Activated naive CD4-positive, alpha-beta T cell treated with anti-CD3 and anti-CD28 coated beads, Interleukin-2, amount 50 U/mL, for 16 hours (primary cell): ENCODE measurements at places on chromosomes 5 and 9.

- no peak for DNase-seq
Observed at GRCh38 chr5:75021219-75021618, 31.1 kb downstream of the GCNT4 start.

GRCh38 chr9:105859428-105860091 lies 165.2 kb downstream of the TMEM38B start:
- no peak for DNase-seq

- DNase-seq, result no peak
Observed at GRCh38 chr5:143796125-143796524, 15.8 kb upstream of the HMHB1 start.

DNA sequence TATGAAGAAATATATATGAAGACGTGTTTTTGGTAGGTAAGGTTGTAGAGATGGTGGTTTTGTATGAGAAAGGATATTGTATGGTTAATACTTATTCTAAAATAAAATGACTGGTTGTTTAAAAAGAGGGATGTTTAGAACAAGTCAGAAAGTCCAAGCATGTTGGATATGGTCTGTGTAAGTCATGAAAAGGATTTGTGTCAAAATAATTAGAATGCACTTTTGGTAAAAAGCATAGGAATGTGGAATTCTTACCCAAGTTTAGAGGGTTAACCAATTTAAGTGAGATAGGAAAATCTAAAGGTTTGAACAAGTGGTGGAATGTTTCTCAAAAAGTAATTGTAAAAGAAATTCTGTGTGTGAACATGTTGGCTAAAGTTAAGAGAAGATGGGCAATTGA lies 1556.5 kb upstream of the C9orf72 start:
- no peak for DNase-seq

- DNase-seq, result no peak
Observed at GRCh38 chr9:136243631-136244030, 2.0 kb downstream of the QSOX2 start.

DNA sequence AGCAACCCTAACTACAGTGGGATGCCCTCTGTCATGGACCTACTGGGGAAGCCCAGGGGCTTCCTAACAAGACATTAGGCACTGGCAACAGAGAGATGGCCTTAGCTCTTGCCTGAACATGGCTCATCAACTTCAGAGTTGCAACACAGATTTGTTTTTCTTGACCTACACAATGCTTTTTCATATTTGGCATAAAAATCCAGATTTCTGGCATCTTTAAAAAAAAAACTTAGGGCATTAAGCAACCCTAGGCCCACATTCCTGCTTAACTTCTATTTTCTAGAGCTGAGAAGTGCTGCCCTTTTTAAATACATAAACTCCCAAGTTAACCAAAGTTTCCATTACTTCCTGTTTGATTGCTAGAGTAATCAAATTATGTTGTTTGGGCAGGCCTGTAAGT lies 8.0 kb downstream of the GRIA1 start:
- DNase-seq, result no peak

DNA sequence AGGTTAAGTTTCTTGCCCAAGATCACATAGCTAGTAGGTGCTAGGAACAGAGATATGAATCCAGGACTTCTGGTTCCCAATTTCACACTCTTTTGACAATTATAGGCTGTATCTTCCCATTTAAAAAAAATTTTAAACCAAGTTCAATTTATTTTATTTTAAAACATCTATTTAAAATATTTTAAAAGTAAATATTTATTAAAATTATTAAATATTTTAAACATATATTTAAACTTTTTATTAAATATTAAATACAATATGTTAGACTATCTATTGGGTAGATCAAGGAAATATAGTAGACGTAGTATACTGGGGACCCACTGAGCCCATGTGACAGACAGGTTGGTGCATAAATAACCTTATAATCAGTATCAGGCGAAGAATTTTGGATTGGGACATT lies 54.8 kb downstream of the GLRA1 start:
- DNase-seq, result no peak

- DNase-seq, result no peak
Observed at GRCh38 chr5:146718609-146719008, 159.9 kb downstream of the PPP2R2B start.

GRCh38 chr5:154110716-154111115 lies 71.9 kb downstream of the MFAP3 start:
- no peak for DNase-seq

- DNase-seq, result peak; percentile 59
Observed at GRCh38 chr9:2241836-2242741, 226.9 kb downstream of the SMARCA2 start.

DNA sequence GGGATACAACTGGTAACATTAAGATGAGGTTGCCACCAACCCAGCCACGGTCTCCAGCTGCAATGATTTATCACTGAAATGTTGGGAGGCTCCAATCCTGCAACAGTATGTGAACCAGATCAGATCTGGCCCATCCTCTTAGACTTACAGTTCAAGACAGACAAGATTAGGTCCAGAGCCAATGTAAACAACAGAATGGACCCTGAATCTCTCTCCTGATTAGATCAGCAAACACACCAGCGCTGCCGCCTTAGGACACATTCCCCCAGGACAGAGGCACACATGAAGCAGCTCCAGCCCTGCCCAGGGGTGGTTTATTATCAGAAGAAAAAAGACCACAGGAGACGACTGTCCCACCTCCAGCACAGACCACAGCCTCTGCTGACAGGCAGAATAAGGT lies 82.1 kb downstream of the SLIT3 start:
- DNase-seq, result no peak

- DNase-seq, result no peak
Observed at GRCh38 chr5:108615216-108615615, 132.5 kb upstream of the FER start.

DNA sequence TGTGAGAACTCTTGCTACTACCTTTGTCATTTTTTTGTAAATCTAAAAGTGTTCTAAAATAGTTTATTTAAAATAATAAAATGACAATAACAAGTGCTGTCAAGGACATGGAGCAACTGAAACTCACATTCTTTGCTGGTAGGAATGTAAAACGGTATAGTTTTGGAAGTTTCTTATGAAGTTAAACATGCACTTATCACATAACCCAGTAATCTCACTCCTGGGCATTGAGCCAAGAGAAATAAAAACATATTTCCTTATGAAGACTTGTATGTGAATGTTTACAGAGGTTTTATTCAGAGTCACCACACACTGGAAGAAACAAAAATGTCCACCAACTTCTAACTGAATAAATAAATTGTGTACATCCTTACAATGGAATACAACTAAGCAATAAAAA lies 46.0 kb upstream of the COL15A1 start:
- DNase-seq, result no peak

GRCh38 chr9:34446468-34446891 lies 11.9 kb downstream of the FAM219A start:
- DNase-seq, result no peak

DNA sequence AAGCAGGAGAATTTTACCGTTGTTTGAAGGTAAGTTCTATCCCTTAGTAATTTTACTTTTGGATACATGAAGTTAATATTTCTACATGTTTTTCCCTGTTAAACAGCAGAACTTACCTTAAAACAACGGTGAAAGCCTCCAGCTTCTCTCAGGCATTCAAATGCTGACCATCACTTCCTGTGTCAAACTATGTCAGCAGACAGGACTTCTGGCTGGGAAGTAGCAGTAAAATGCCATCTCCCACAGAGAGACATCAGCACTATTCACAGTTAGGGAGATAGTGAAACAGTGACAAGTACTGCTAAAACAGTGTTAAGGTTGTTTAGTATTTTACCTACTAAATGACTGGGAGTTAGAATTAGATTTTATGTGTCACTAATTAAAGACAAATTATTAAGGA lies 34.2 kb upstream of the GOLGA1 start:
- DNase-seq, result no peak

DNA sequence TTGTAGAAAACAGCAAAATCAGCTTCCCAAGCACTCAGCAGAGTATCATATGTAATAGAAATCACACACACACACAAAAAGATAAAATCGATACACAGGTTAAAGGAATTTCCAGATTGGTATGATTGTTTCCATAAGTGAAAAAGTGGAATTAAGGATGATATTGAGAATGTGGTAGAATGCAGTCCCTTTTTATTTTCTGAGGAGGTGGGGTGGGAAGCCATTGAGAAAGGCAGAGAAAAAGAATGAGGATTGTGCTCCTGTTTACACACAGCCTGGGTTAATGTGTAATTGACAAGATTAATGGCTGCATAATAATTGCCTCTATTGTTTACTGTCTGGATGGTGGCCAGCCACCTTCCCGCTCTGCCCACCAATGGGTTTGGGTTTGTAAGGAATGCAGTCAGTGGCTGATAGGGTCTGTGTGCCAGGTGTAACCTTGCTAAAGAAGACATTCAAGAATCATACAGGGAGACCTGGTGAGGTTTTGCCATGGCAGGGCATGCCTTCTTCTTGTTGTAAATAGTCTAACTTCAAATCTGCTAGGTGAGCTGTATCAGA lies 177.2 kb upstream of the MAP3K1 start:
- DNase-seq, result no peak

DNA sequence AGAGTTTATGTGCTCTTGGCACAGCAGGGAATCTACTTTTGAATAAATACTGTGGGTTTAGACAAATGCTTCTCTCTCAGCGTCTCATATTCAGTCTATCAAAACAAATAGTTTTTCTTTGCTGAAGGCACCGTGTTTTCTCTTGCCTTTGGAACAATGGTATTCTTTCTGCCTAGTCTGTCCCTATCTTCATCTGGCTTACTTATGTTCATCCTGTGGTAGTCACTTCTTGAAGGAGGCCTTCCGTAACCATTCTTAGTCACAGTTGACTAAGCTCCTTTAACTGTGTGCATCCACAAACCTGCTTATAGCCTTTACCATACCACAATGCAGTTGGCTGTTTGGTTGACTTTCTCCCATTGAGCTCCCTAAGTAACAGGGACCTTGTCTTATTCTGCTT lies 45.9 kb downstream of the LARP1 start:
- no peak for DNase-seq

DNA sequence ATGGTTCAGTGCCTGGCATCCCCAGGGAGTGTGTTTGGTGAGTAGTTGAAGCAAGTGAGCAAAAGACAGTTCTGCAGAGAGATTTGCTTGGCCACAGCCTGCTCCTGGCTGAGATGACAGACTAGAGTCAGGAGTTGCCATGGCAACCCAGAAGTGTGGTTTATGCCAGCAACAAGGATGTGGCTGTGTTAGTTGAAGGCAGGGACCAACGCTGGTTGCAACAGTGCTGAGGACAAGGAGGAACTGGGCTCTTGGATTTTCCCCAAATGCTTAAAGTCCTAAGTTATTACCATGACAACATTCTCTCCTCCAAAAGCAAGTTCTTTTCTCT lies 2.7 kb downstream of the NXNL2 start:
- DNase-seq, result no peak

GRCh38 chr9:111975709-111976108 lies 79.1 kb downstream of the UGCG start:
- peak; percentile 21 for DNase-seq

DNA sequence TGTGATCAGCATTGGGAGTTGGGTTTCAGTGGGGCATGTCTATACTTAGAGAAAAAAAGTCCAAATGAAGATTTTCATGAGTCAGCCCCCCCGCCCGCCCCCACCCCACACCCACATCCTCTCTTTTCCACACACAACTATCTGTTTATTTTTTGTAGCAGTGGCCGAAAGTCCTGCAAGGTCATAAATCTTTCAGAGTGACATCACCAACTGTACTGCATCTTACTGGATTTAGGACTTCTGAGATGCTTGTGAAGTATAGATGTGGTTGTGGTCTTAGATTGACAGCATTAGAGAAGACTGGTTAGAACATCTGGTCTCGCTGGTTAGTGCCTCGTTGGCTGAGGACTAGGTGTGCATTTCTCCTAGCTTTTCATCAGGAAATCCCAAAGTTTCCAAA lies 7.3 kb upstream of the ROPN1L start:
- DNase-seq, result no peak

- DNase-seq, result peak; percentile 31
Observed at GRCh38 chr5:75668977-75669689, 48.1 kb downstream of the POC5 start.

DNA sequence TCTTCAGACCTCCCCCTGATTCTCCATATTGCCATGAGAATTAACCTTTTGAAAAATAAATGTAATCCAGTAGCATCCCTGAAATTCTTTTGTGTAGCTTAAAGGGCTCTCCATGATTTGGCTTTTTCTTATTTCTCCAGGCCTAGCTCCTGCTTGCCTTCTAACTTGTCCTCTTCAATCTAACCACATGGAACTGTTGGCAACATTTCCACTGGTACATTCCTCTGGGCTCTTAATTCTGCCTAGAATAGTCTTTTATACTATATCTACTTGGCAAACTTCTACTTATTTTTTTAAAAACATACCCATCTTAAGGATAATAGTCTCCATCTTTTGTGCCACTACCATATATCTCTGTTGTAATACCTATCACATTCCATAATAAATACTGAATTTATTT lies 54.1 kb downstream of the GNG10 start:
- DNase-seq, result no peak

DNA sequence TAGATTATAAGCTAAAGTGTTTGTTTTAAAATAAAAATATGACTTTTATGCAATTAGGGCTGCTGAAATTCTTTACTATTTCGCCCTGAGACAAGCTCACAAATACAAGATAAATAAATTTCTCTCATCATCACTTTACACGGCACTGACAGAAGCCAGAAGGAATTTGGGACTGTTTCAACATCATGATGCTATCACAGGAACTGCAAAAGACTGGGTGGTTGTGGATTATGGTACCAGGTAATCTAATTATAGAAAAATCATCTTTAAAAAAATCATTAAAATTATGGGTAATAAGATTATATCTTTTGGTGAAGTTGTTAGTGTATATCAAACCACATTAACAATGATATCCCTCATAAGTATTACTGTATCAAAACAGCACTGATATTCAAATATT lies 95.0 kb downstream of the MAN2A1 start:
- no peak for DNase-seq

DNA sequence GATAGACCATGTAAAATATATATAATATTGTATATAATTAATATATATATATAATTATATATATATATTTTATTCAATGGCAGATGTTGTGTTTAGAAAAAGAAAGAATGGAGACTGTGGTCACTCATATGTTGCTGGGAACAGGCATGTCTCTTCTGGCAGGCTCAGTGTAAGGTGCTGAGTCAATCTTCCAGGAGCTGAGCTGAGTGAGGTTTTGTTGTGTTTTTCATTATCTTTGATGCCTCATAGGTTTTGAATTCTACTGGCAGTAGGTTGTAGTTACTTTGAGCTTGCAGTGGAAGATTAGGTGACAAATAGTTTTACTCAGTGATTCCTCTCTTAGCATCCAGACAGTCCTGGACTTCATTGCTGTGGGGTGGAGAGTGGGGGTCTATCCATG lies 561.3 kb downstream of the IRX1 start:
- DNase-seq, result no peak
